ENCODE measurements at places on chromosomes 5 and 9.

- DNase-seq: no peak
These were observed 28.7 kb upstream of the F2RL1 start for GRCh38 chr5:76789991-76790581.

DNA sequence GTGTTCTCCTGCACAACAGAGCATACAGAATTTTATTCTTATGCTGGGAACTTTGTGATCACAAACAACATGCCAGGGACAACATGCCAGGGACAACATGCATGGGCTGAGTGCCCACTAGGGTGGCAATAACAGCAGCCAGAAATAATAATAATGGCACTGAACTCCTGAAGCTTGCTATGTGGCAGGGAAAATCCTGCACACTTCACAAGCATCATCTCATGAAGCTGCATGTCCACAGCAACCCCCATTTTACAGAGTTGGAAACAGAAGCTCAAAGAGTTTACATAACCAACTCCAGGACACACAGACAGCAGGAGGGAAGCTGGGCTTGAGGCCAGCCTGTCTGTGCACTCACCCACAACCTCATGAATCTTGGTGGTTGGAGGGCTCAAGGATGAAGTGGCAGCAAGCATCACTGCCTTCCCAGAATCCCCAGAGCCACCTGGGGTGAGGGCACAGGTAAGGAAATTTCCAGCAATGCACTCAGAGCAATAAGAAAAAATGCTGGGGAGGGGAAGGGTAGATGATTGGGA, 111.4 kb downstream of the GABBR2 start:
- DNase-seq: no peak

- DNase-seq: no peak
These were observed 58.5 kb upstream of the IER5L start for GRCh38 chr9:129236441-129237145.

GRCh38 chr9:82989929-82990328, 73.0 kb downstream of the RASEF start:
- no peak for DNase-seq

DNA sequence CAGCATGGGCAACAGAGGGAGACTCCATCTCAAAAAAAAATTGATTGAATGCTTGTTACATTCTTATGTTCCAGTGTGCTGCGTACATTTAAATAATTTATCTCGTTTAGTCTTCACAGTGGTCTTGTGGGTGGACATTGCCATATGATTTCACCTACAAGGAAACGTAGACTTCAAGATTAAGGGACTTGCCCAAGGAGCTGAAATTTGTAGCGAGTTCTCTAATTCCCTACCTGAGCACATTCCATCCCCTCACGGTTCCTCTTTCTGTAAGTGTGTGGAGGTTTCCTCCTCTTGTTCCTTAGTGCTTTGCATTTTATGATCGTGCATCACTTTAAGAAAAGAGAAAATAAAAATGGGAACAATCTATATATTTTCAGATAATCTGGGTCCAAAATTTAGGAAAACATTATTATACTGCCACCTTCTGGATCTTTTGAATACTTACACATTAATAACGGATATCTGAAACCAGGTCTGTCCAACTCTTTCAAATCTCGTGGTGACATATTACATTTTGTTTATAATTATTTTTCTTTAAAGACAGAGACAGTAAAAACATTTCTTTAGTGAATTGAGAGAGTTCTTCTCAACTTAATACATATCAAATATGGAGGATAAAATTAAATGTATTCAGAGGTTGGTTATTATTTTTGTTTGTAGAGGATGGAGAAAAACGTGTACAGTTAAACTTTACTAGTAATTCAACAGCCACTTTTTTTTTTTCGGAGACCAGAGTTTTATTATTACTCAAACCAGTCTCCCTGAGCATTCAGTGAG, 29.9 kb upstream of the C7 start:
- DNase-seq: no peak

DNA sequence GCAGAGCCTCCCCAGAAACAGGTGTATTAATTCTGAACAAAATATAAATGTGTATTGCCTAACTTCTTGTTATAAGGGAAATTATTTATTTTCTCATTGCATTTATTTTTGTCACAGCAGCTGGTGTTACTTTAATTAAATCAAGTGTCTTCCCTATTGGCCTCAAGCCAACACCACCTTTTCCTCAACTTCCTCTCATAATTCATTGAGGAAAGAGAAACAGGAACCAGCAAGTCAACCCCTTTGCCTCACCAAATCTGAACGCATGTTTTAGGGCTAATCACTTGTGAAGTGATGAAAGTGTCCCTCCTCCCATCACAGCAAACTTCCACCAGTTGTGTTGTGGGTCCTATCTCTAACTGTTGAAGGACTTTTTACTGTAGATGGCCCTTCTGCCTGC, 73.1 kb downstream of the DIRAS2 start:
- DNase-seq: no peak

DNA sequence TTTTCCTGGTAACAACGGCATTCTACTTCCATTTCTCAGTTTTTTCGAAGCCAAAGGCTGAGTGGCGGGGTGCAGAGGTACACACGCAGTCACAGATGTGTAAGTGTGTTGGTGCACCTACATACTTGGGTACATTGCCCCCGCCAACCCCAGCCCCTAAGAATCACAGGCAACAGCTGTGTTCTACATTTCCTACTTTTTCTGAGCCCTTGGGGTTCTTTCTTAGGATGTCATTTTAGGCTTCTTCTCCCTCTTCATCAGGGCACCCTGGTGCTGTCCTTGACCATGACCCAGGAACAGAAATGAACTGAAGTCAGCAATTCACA, 104.8 kb downstream of the PAX5 start:
- DNase-seq: no peak
